ENCODE measurements at places on chromosomes 2 and 18. TPM values are rescaled to one million over a fixed set of nuclear protein-coding genes. Genes with fewer than 3 reads are reported as not detected.

The ATG9A gene
- 40.6 TPM for total RNA-seq

The OR6B2 gene
- total RNA-seq, result not detected

The PTPN4 gene
- 20.5 TPM for total RNA-seq

The LRRTM4 gene
- not detected for total RNA-seq

The TMEM150A gene
- 11.7 TPM for total RNA-seq

The WDR12 gene
- total RNA-seq, result 56.6 TPM

The FZD7 gene
- 51.4 TPM for total RNA-seq

The FOXI3 gene
- not detected for total RNA-seq

The STPG4 gene
- total RNA-seq, result 0.32 TPM

The LONRF2 gene
- 0.32 TPM for total RNA-seq

The STAT1 gene
- 91.8 TPM for total RNA-seq

The PARD3B gene
- total RNA-seq, result 13.0 TPM

The ANKRD30BL gene
- not detected for total RNA-seq

The CD8A gene
- not detected for total RNA-seq

The FBXO41 gene
- total RNA-seq, result 1.8 TPM

The NTSR2 gene
- not detected for total RNA-seq

The VWA3B gene
- total RNA-seq, result 0.09 TPM

The CDCA7 gene
- 8.8 TPM for total RNA-seq

The GRHL1 gene
- 0.59 TPM for total RNA-seq

The PSMA8 gene
- not detected for total RNA-seq

The MTCL1 gene
- 28.5 TPM for total RNA-seq

The ADGRF3 gene
- not detected for total RNA-seq

The RBMS1 gene
- total RNA-seq, result 67.1 TPM

The SAG gene
- not detected for total RNA-seq

The STARD6 gene
- not detected for total RNA-seq

The LIPG gene
- 8.9 TPM for total RNA-seq

The CACNB4 gene
- total RNA-seq, result 1.2 TPM

The BABAM2 gene
- total RNA-seq, result 17.3 TPM

The PIEZO2 gene
- 1.1 TPM for total RNA-seq

The RAB17 gene
- total RNA-seq, result 0.60 TPM

The TSPYL6 gene
- total RNA-seq, result not detected

The NLRC4 gene
- total RNA-seq, result not detected

The ABCB11 gene
- not detected for total RNA-seq

The GPR75 gene
- 2.7 TPM for total RNA-seq

The DLX2 gene
- total RNA-seq, result 0.09 TPM

The ERBB4 gene
- 0.42 TPM for total RNA-seq

The C1GALT1C1L gene
- total RNA-seq, result 0.74 TPM

The ZBTB7C gene
- not detected for total RNA-seq

The AMER3 gene
- total RNA-seq, result not detected

The LRP1B gene
- total RNA-seq, result 1.2 TPM

The SLC4A5 gene
- 0.83 TPM for total RNA-seq

The RNU2-63P gene
- 78.4 TPM for total RNA-seq

The PASK gene
- 1.5 TPM for total RNA-seq

The PLGLB2 gene
- 0.30 TPM for total RNA-seq

Data from smooth muscle cell of the umbilical artery (primary cell).